Activated CD4-positive, alpha-beta T cell treated with anti-CD3 and anti-CD28 coated beads, Interleukin-2, Interleukin-6, amounts not matched to agents 100 ng/mL and 50 ng/mL, durations not matched to agents 16 hours and 8 hours (primary cell): ENCODE measurements at places on chromosomes 1 and 21.

- DNase-seq: no peak
Measured at GRCh38 chr1:15702722-15703550, 18.8 kb downstream of the PLEKHM2 start.

GRCh38 chr1:227654858-227655752 lies 80.0 kb downstream of the JMJD4 start:
- DNase-seq: no peak

GRCh38 chr1:224042557-224043118 lies 71.3 kb upstream of the FBXO28 start:
- DNase-seq: peak; percentile 23

- no peak for DNase-seq
Measured at GRCh38 chr1:183630748-183631147, 4.8 kb downstream of the ARPC5 start.

- no peak for DNase-seq
Measured at GRCh38 chr1:183891158-183891856, 86.4 kb downstream of the RGL1 start.

GRCh38 chr1:181089017-181089675 lies 646 bp downstream of the IER5 start:
- peak; percentile 41 for DNase-seq
